ENCODE measurements at places on chromosomes 11 and 22.

- no peaks in the 10 kb centered on the region for H3K4me1 ChIP-seq
- peaks cover 3% of the 10 kb centered on the region for H3K27me3 ChIP-seq
- H3K4me3 ChIP-seq, result no peak overlapping the region
Observed at GRCh38 chr11:83600661-83601060, 314.5 kb upstream of the CCDC90B start.

DNA sequence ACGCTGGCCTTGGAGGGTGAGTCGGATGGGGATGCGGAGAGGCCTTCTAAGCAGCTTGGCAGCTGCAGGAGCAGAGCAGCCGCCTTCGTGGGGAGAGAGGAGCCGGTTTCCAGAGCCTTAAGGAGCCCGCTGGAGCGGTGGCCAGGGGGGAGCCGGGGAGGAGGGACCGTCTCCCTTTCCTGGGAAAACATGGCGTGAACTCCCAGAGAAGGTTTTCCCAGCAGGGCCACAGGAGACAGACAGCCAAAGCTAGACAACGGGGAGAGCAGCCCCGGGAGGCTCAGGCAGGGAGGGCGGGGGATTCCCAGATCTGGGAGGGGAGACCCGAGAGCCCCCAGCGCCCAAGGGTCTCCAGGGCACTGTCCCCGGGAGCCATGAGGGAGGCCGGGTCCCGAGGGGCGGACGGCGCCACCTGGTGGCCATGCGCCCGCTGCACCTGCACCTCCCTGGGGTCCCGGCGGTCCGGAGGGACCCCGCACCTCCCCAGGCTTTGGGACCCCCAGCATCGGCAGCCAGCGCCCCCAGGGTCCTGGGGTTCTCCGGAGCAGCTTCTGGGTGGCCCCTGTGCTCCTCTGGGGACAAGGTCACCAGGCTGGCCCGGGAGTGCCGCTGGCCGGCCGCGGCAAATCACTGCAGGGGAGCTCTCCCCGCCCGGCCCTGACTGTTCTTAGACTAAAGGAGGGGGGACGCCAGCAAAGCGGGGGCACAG is 2.4 kb upstream of the SYT8 start:
- peak; percentile 80 for DNase-seq
- H3K27ac ChIP-seq, result peak overlapping the region; percentile 87
- peaks cover 4% of the 10 kb centered on the region for H3K27me3 ChIP-seq
- H3K4me3 ChIP-seq, result no peak overlapping the region
- H3K4me1 ChIP-seq, result peaks cover 23% of the 10 kb centered on the region
- no peaks in the 10 kb centered on the region for H3K36me3 ChIP-seq

GRCh38 chr11:74701351-74701750 is 29.9 kb downstream of the CHRDL2 start:
- H3K4me1 ChIP-seq, result peaks cover 7% of the 10 kb centered on the region
- DNase-seq, result no peak
- no peak overlapping the region for H3K4me3 ChIP-seq
- peak overlapping the region; percentile 69 for H3K27ac ChIP-seq

DNA sequence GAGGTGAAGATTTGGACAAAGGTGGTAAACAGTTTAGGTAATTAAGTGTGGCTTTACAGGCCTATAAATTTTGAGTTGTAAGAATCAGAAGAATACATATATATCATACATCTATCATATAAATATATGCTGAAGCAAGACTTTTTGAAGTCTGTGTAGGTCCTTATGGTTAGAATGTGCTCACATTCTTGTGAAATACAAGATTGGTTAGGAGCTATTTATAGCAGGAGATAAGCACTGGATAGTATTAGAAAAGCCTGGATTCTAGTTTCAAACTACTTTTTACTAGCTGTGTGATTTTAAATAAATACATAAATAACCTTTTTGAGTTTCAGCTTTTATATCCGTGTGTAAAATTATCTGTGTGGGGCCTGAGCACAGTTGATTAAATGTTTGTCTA is 42.3 kb downstream of the ANKRD42 start:
- no peak overlapping the region for H3K27ac ChIP-seq
- no peaks in the 10 kb centered on the region for H3K27me3 ChIP-seq
- H3K4me1 ChIP-seq, result peaks cover 8% of the 10 kb centered on the region
- H3K4me3 ChIP-seq, result no peak overlapping the region
- no peak for DNase-seq

DNA sequence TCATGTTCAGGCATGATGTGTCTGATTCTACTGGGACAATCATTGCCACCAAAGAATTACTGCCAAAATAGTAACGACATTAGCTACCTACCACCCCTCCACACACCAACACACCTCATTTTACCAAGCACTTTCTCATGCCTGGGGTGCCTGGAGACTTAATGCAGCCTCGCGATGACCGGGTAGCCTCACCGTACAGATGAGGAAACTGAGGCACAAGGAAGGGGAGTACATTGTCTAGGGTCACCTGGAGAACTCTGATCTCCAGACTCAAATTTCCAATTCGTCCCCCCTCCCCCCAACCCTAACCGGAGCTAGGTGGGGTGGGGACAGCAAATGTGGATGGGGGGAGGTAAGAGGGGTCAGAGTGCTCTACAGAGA is 2.7 kb upstream of the RTN4RL2 start:
- DNase-seq, result no peak
- H3K4me1 ChIP-seq, result peaks cover 21% of the 10 kb centered on the region
- no peaks in the 10 kb centered on the region for H3K36me3 ChIP-seq
- H3K27ac ChIP-seq, result no peak overlapping the region
- no peak overlapping the region for H3K4me3 ChIP-seq
- H3K27me3 ChIP-seq, result peaks cover 48% of the 10 kb centered on the region

DNA sequence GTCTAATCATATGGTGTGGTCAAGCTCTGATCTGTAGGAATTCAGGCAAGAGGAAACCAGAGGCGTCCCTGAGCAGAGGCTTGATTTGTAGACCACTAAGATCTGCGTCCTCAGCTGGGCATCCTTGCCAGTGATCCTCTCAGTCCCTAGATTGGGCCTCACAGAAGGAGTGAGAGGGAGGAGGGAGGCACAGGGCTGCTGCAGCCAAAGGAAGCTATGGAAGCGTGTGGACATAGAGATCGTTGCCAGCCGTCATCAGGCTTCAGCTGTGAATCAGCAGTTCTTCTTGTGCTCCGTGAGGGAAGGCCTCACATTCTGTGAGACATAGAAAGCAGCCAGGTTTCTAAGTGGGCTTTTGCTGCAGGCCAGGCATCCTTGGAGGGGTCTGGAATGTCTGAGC is 254.6 kb upstream of the KIRREL3 start:
- peaks cover 12% of the 10 kb centered on the region for H3K27me3 ChIP-seq
- H3K27ac ChIP-seq, result no peak overlapping the region
- no peak for DNase-seq

DNA sequence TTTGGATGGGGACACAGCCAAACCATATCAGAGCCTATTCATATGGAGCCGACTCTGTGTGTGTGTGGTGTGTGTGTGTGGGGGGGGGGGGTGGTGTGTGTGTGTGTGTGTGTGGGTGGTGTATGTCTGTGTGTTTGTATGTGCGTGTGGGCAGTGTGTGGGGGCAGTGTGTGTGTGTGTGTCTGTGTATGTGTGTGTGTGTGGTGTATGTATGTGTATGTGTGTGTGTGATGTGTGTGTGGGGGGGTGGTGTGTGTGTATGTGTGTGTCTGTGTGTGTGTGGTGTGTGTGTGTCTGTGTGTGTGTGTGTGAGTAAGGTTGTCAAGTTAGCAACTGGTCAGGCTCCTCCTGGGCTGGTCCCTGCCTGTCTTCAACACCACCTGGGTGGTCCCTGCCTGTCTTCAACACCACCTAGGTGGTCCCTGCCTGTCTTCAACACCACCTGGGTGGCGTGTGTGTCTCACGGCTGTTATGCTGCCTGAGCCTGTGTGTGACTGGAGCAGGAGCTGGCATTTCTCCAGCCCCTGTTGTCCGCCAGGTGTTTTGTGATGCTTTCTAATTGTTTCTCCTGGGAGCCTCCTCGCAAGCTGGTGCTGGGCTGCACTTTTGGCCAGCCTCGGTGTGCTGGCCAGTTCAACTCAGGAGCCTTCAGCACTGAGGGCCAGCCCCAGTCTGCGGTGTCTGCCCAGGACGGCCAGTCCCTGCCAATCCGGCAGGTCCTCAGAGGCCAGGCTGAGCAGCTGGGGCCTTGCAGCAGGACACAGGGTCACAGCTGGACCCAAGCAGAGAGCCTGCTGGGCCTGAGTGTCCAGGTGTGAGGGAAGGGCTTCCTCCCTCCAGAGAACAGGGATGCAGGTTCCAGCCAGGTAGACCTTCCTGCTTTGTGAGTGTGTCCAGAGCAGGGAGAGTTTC is 21.5 kb upstream of the PVALB start:
- H3K27ac ChIP-seq, result no peak overlapping the region
- H3K27me3 ChIP-seq, result peaks cover 35% of the 10 kb centered on the region
- no peak for DNase-seq
- no peaks in the 10 kb centered on the region for H3K36me3 ChIP-seq
- H3K4me3 ChIP-seq, result no peak overlapping the region

GRCh38 chr22:35900483-35901168 is 128.0 kb downstream of the RBFOX2 start:
- peaks cover 25% of the 10 kb centered on the region for H3K4me1 ChIP-seq
- H3K36me3 ChIP-seq, result peaks cover 5% of the 10 kb centered on the region
- no peak overlapping the region for H3K27ac ChIP-seq

GRCh38 chr11:27282806-27283205 is 80.2 kb downstream of the CCDC34 start:
- no peak for DNase-seq
- no peaks in the 10 kb centered on the region for H3K27me3 ChIP-seq
- peaks cover 2% of the 10 kb centered on the region for H3K4me1 ChIP-seq
- no peak overlapping the region for H3K4me3 ChIP-seq
- no peaks in the 10 kb centered on the region for H3K36me3 ChIP-seq
- no peak overlapping the region for H3K27ac ChIP-seq

DNA sequence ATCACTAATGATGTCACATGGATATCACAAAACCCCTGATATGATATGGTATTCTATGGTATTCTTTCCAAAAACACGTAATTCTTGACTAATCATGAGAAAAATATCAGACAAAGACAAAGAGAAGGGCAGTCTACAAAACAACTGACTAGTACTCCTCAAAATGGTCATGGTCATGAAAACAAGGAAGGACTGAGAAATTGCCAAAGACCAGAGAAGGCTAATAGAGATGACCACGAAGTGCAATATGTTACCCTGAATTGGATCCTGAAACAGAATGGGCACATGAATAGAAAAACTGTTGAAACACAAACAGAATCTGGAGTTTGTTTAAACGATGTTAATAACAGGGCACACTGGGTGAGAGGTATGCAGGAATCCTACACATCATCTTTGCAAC is 10.2 kb downstream of the CKAP5 start:
- no peak for DNase-seq
- no peaks in the 10 kb centered on the region for H3K36me3 ChIP-seq
- no peaks in the 10 kb centered on the region for H3K27me3 ChIP-seq
- no peak overlapping the region for H3K27ac ChIP-seq
- peaks cover 4% of the 10 kb centered on the region for H3K4me1 ChIP-seq
- no peak overlapping the region for H3K4me3 ChIP-seq

DNA sequence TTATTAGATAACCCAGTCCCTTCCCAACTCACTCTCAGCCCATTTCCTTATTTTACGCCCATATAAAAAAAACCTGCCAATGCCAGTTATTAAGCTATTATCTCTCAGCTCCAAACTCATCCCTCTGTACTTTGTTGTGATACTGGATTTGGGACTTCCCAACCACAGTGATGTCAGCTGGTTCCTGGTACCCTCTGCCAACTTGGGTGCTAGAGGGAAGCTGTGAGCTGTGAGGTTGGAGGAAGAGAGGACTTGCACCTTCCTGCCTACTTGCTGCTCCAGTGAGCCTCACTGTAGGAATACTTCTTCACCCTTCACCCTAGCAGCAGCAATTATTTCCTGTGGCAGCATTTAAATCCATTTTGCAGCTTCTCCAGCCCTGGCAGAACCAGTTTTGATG is 19.2 kb upstream of the CSF2RB start:
- H3K27ac ChIP-seq, result no peak overlapping the region
- H3K27me3 ChIP-seq, result peaks cover 37% of the 10 kb centered on the region
- DNase-seq, result no peak
- H3K36me3 ChIP-seq, result no peaks in the 10 kb centered on the region

GRCh38 chr11:11843211-11843621 is 1.4 kb downstream of the USP47 start:
- DNase-seq, result no peak
- peaks cover 12% of the 10 kb centered on the region for H3K4me1 ChIP-seq
- H3K27ac ChIP-seq, result no peak overlapping the region
- no peaks in the 10 kb centered on the region for H3K27me3 ChIP-seq
- H3K36me3 ChIP-seq, result no peaks in the 10 kb centered on the region

- H3K4me3 ChIP-seq, result no peak overlapping the region
- no peak overlapping the region for H3K27ac ChIP-seq
- no peaks in the 10 kb centered on the region for H3K27me3 ChIP-seq
- no peak for DNase-seq
- no peaks in the 10 kb centered on the region for H3K36me3 ChIP-seq
Observed at GRCh38 chr11:88739524-88739923, 326.3 kb downstream of the GRM5 start.
